SJSA1 (cell line): ENCODE measurements at places on chromosomes 13 and 19. TPM values are rescaled to one million over a fixed set of nuclear protein-coding genes. Genes with fewer than 3 reads are reported as not detected.

DNA sequence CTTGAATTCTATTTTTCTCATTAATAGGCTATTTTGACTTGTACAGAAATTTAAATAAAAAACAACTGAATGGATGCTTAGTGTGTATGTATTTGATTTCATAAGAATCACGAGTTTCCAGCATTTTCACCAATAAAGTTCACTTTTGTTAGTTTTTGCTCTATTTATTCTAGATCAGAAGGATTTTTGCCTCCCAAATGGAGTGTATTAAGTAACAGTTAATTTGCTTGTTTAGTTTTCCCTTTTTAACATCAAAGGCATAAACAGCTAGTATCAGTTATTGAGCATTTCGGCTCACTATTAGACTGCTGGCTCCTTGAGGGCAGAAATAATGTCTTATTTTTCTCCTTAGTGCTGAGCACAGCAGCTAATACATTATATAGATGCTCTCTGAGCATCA is 414.1 kb downstream of the FGF9 start:
- no peak for DNase-seq

DNA sequence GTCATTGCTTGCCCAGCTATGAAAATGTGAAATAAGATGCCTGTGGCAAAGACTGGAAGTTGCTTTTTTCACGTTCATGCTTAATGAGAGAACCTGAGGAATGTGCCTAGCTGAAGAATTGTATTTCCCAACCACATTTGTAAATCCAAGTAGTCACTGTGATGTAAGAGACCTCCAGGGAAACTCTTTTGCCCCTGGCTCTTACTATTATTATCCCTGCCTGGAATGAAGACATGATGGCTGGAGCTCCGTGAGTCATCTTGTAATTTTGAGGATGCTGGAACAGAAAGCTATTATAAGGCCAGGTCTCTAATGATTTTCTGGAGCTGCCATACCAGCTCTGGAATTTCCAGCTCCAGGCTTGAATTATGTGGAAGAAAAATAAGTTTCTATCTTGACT is 894.3 kb downstream of the DIAPH3 start:
- DNase-seq = peak; percentile 91

- DNase-seq = no peak
Measured at GRCh38 chr13:57450356-57450755, 181.2 kb upstream of the PCDH17 start.

ZNF568 gene
- total RNA-seq = 0.47 TPM in 1 of 2 replicates, not detected in the other

DNA sequence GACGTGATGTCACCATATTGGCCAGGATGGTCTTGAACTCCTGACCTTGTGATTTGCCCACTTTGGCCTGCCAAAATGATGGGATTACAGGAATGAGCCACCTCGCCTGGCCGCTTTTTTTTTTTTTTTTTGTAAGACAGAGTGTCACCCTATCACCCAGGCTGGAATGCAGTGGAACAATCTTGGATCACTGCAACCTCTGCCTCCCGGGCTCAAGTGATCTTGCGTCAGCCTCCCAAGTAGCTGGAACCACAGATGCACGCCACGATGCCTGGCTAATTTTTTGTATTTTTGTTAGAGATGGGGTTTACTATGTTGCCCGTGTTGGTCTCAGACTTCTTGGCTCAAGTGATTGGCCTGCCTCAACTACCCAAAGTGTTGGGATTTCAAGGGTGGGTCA is 28.9 kb upstream of the ZNF808 start:
- DNase-seq = no peak

DNA sequence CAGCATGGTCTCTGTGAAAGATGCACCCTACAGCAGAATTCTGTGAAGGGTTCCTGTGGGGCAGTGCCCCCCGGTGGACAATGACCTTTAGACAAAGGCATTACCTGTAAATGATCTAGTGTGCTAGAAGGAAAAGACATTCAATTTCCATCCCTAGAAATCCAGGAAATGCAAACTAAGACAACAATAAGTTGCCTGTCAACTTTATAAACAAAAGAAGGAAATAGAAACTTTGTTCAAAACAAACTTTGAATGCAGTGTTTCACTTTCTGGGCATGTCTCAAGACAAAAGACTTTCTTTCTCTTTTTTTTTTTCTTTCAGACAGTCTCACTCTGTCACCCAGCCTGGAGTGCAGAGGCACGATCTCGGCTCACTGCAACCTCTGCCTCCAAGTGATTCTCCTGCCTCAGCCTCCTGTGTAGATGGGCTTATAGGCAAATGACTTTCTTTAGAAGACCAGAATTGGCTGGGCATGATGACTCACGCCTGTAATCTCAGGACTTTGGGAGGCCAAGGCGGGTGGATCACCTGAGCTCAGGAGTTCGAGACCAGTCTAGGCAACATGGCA is 15.5 kb downstream of the TEX101 start:
- DNase-seq = peak; percentile 24

DNA sequence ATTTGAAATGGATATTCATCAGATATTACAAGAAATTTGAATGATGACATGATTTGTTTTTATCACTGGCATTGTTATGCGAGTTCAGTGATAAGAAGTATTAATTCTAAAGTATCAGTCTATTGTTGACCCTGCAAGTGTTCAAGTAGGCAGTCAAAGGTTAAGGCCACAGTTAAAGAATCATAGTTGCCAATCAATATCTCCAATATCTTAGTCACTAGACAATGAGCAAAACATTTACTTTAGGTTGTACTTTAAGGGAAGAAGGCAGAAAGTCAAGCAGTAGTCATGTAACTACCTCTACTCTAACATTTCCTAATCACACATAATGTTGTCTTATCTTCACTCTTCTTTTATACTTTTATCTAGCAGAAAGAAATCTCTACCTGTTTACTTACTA is 709.8 kb downstream of the PCDH17 start:
- DNase-seq = no peak

DNA sequence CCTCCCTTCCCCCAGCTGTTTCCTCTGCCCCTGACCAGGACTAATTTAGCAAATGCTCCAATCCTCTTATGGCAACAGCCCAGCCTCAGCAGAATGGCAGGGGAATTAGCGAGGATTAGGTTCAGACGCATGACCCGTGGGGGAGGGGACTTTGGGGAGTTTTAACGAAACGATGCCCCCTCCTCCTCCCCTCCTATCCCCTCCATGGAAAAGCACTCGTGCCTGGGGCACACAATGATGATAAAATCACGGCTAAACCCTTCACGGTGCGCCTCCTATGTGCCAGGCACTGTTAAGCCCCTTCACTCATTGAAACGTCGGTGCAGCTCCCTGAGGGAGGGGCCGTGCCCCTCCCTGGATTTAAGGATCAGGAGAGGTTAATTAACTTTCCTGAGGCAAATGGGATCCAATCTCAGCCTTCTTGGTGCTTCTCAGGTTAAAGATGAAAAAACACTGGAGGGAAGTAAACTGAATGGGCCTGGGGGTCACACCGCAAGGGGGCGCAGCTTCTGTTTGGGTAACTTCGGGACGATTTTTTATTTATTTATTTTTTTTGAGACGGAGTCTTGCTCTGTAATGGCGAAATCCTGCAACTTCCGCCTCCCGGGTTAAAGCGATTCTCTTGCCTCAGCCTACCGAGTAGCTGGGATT is 10.1 kb upstream of the TPRX2 start:
- peak; percentile 14 for DNase-seq

GRCh38 chr19:51365211-51365964 is 800 bp downstream of the ETFB start:
- DNase-seq = no peak

REX1BD gene
- total RNA-seq = 84.0 and 198 TPM in 2 replicates

- DNase-seq = no peak
Measured at GRCh38 chr13:45564133-45564776, 51.3 kb downstream of the ERICH6B start.

GRCh38 chr19:23972161-23972560 is 57.5 kb downstream of the ZNF726 start:
- no peak for DNase-seq

C1QTNF9B gene
- total RNA-seq = 0.08 TPM in 1 of 2 replicates, not detected in the other

PSG2 gene
- total RNA-seq = not detected in 2 replicates

- DNase-seq = no peak
Measured at GRCh38 chr19:38564981-38565690, 52.6 kb downstream of the MAP4K1 start.

DNA sequence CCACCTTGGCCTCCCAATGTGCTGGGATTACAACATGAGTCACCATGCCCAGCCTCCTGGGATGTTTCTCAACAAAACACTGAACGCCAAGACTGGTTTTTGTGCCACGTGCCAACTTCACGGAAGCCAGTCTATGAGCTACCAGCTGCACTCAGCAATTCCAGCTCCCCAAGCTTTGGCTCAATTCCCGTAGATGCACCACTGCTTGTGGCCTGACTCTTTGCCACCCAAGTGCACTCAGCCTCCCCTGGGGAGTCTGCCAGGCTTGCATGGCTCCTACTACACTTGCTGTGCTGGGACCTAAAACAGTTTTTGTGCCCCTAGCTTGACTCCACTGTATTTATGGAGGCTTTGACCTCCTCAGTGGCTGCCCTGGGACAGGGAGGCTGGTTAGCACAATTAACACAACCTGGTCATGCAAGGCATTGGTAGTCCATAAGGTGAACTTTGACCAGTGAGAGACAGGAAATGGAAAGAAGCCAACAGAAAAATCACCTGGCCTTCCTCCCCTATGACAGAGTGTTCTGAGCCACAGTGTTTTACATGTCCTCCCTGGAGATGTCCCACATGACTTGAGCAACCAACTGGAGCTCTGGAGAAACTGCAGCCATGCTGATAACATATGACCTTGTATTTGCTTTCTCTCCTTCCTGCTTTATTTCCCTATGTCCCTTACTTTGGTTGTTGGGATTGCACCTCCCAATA is 1173.1 kb downstream of the UQCRFS1 start:
- DNase-seq = no peak

FAM187B gene
- not detected in 2 replicates for total RNA-seq

CKAP2 gene
- 57.8 and 77.7 TPM in 2 replicates for total RNA-seq

- DNase-seq = peak; percentile 49
Measured at GRCh38 chr19:55189403-55189835, 9.3 kb upstream of the SYT5 start.

GRCh38 chr13:113350065-113350937 is 13.6 kb downstream of the GRTP1 start:
- no peak for DNase-seq
